ENCODE measurements at places on chromosomes 11 and 22.
A peak's percentile ranks its signal among the peaks of the same experiment; 100 is the strongest.

- DNase-seq = no peak
These were observed 178.3 kb upstream of the SEZ6L start for GRCh38 chr22:25990940-25991339.

- DNase-seq = no peak
These were observed 5.1 kb downstream of the DNAL4 start for GRCh38 chr22:38788846-38789245.

- no peak for DNase-seq
These were observed 21.4 kb upstream of the CDON start for GRCh38 chr11:126083829-126084607.

- DNase-seq = no peak
These were observed 241.6 kb downstream of the DLG2 start for GRCh38 chr11:85385547-85385946.

DNA sequence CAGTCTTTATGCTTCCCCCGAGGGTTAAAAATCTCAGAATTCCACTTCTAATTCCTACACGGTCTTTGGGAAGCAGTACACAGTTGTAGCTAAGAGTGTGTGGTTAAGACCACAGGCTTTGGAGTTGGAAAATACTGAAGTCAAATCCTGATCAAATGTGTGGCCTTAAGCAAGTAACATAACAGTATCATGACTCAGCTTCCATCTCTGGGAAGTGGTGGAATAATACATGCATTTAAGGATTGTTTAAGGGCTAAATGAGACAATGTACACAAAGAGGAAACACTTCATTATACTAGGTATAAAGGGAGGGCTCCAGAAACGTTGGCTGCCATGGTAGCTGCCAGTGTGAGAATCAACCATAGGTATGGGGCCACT is 71.5 kb downstream of the FAT3 start:
- DNase-seq = no peak

DNA sequence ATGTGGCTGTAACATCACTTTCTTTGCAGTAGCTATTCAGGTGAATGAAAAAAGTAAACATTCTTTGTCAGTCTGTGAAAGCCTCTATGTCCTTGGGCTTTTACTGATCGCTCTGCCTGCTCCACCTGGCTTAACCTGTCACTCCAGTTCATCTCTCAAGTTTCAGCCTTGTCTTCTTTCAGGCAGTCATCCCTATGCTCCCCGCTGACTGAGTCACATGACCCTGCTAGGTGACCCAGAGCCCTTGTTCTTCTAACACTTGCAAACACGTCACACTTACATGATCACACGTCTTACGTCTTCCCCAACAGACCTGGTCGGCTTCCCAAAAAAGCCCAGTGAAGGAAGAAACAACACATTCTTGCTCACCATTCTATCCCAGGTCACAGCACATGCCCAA is 499.3 kb upstream of the TENM4 start:
- DNase-seq = no peak

DNA sequence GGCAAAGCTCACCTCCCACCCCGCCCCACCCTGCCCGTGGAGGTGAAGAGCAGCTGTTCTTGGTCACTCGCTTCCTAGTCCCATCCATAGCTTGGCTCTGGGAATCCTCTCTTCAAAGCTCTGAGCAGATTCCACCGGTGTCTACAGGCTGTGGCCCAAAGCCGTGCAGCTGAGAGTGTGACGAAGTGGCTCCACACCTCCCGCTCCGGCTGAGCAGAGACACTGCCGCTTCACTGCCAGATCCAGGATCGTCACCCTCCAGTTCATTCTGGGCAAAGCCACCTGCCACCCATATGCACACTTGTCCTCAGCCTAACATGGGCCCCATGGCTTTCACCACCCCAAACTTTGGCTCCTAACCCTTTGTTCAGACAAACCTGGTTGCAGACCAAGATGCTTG is 532.9 kb upstream of the B3GAT1 start:
- no peak for DNase-seq

DNA sequence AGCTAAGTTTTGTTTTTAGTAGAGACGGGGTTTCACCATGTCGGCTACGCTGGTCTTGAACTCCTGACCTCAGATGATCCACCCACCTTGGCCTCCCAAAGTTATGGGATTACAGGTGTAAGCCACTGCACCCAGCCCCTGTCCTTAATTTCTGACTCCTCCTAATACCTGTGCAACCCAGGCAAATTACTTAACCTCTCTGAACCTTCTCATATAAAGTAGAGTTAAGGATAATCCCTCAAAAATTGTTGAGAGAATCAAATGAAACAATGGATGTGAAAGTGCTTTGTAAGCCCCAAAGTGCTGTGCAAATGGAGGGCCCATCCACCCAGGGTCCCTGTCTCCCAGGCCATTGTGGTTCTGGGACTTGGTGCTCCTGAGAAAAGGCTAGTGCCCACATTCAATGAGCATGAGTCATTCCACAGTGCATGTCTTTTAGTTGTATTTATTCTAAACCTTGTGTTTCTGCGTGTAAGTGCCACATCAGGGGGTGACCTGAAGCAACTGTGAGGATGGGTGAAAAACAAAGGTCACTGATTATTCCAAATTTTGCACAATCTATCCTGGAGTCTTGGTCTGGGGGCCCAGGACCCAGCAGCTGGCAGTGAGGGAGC is 61.4 kb upstream of the PTPRJ start:
- DNase-seq = no peak

- no peak for DNase-seq
These were observed 23.7 kb downstream of the GNB1L start for GRCh38 chr22:19831016-19831415.

- no peak for DNase-seq
These were observed 25.9 kb upstream of the MMP13 start for GRCh38 chr11:102981324-102981910.

- no peak for DNase-seq
These were observed 5.7 kb downstream of the SIRT3 start for GRCh38 chr11:230431-230830.

DNA sequence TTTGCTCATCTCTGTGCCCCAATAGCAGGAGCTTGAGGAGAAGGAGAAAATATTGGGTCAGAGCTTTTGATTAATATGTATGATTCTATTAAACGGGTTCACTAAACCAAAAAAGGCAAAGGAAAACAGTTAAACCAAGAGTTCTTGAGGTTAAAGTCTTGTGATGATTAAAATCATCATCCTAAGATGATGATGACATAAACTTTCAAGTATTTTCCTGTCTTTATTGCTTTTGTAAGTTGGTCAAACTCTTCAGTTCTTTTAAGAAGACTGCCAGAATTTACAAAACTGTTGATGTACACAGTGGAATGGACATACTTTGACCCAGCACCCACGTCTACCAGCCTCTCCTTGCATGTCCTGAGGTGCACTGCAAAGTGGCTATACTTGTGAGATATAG is 41.0 kb downstream of the FDX1 start:
- no peak for DNase-seq

- DNase-seq = peak; percentile 22
These were observed 21.2 kb downstream of the DAGLA start for GRCh38 chr11:61701242-61701886.

GRCh38 chr11:19879307-19880087 is 166.9 kb downstream of the NAV2 start:
- no peak for DNase-seq

- DNase-seq = no peak
These were observed 84.0 kb downstream of the MYEOV start for GRCh38 chr11:69377953-69378302.

GRCh38 chr11:103257360-103257759 is 148.1 kb downstream of the DYNC2H1 start:
- peak; percentile 35 for DNase-seq

GRCh38 chr11:88779577-88779976 is 286.2 kb downstream of the GRM5 start:
- no peak for DNase-seq

DNA sequence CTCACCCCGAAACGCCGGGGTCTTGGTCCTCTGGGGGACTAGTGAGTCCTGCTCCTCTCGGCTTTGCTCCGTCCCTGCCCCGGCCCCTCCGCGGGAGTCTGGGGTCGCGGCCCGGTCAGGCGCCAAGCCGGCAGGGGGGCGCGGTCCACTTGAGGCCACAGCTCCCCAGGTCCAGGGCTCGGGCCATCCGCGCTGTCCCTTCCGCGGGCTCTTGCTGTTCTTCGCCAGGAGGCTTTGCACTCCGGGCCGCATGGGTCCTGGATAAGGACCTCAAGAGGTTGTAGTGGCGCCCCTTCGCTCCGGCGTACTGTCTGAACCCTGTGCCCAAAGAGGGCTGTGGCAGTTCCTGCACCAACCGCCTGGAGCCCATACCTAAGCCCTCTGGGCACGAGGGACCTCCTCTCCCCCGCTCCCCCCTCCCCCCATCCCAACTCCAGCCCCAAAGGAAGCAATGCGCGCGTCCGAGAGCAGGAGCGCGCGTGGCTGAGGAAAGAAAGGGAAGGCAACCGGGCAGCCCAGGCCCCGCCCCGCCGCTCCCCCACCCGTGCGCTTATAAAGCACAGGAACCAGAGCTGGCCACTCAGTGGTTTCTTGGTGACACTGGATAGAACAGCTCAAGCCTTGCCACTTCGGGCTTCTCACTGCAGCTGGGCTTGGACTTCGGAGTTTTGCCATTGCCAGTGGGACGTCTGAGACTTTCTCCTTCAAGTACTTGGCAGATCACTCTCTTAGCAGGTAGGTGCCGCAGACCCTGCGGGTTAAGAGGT is at the start of gene ADM:
Gene ADM (plus strand): TSS at position 579 of the 767 bp plus-strand sequence. CDS start 628 bp downstream, outside the sequence.
- DNase-seq = peak; percentile 91
